ENCODE measurements at places on chromosomes 2 and 18.

- DNase-seq, result no peak
These were observed 21.8 kb upstream of the CXCR1 start for GRCh38 chr2:218188528-218188927.

- no peak for DNase-seq
These were observed 805.6 kb upstream of the KLHL29 start for GRCh38 chr2:22579341-22579740.

DNA sequence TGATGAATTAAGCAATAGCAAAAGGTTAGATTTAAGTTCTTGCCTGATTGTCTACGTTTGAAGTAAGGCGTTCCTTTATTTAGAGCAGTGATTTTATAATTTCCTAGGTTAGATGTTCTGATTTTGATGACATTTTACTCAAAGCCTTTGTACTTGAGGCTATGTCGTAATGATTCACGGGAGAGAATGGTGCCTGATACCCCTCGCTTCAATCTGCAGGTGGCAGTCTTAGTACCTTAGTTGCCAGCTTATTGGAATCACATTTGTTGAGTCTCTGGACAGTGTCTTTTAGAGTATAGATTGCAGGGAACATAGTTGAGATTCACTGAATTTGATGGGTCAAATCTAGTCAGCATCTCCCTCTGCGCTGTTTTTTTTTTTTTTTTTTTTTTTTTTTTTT is 89.5 kb downstream of the BIRC6 start:
- no peak for DNase-seq

DNA sequence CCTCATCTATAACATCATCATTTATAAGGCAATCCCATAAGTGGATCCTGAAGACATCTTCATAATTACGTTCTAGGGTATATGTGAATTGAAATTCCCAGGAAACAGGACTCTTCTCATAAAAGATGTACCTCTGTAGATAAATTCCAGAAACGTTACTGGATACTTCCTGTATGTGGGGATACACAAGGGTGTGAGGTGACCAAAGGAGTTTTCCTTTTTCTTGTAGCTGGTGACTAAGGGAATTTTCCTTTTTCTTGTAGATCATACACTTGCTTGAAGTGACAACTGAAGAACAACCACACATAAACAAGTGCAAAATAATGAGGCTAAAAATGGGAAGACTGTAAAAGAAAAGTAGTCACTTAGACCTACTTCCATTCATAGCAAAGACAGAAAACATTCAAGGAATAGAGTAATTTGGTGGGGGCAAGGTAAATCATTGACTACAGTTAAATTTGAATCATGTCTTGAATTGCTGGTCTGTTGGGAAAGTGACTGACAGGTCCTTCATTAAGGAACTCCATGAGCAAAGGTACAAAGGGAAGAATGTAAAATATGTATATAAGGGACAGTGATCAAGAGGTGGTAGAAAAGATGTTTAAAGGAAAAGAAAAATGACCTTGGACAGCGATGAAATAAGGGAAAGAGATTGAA is 53.2 kb upstream of the UBE2E3 start:
- DNase-seq, result no peak

DNA sequence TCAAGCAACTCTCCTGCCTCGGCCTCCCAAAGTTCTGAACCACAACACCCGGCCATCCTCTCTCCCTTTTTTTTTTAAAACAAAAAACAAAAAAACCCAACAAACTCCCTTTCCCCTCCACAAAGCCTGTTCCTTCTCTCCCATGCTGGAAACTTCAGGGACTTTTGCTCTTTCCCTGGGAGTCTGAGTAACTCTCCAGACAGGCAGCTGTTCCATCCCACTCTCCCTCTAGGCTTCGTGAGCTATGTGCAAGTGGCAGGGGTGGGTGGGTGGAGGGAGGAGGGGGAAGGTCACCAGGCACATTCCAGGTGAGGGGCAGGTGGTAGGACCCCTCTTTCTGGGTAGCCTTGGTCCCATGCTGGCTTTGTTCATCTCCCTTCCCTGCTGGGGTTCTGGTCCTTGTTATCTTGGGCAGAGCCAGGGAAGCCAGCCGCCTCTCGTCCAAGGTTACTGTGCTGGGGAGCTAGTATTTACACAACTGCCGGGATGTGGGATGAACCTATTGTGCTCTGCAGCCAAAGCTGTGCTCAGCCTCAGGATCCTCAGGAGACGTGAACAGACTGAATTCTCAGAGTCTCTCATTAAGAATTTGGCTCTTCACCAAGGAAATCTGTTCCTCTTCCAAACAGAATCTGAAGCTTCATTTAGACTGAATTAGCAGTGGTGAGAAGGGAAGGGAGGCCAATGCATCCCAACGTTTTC is 106.9 kb downstream of the LIPG start:
- no peak for DNase-seq

- no peak for DNase-seq
These were observed 11.0 kb upstream of the SIX3 start for GRCh38 chr2:44930274-44931197.

GRCh38 chr2:174662459-174662858 is 64.9 kb upstream of the WIPF1 start:
- DNase-seq, result no peak

- DNase-seq, result no peak
These were observed 984 bp downstream of the TCF23 start for GRCh38 chr2:27149570-27150405.

DNA sequence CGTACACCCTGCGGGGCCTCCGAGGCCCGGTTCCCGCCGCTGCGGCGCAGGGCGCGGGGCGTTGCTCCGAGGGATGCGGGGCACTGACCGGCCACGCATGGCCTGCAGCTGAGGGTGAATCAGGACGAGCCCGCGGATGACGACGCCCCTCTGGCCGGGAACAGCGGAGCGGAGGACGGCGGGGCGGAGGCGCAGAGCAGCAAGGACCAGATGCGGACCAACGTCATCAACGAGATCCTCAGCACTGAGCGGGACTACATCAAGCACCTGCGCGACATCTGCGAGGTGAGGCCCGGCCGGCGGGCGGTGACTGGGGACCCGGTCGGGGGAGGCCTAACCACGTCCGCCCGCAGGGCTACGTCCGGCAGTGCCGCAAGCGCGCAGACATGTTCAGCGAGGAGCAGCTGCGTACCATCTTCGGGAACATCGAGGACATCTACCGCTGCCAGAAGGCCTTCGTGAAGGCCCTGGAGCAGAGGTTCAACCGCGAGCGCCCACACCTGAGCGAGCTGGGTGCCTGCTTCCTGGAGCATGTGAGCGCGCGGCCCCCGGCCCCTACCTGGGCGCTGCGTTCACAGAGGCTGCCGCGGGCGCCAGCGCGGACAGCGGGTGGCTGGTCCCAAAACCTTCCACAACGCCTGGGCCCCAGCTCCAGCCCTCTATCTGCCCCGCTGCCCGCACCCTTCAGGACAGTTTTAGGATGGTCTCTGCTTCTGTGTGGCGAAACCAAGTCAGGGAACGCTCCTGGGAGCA is 53.2 kb downstream of the FAM168B start:
- DNase-seq, result peak; percentile 31

DNA sequence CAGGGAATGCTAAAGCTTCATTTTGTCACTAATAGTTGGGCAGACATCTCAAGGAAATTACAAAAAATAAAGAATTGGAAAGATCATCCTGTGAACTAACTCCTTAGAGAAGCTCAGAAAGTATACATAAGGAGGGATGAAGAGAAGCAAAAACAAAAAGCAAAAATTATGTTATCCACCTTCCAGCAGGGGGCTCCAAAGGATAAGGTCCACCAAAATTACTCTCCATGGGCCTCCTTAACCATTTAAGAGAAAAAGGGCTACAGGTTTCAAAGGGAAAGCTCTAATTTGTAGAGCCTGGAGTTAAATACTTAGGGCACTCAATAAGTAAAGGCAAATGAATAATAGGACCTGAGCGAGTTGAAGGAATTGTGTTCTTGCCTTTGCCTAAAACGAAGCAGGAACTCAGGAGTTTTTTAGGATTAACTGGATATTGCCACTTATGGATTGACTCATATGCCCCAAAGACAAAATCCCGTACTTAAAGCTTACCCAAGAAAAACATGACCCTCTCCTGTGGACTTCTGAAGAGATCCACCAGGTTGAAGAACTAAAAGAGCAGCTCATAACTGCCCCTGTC is 1167.9 kb downstream of the DSC3 start:
- DNase-seq, result no peak

DNA sequence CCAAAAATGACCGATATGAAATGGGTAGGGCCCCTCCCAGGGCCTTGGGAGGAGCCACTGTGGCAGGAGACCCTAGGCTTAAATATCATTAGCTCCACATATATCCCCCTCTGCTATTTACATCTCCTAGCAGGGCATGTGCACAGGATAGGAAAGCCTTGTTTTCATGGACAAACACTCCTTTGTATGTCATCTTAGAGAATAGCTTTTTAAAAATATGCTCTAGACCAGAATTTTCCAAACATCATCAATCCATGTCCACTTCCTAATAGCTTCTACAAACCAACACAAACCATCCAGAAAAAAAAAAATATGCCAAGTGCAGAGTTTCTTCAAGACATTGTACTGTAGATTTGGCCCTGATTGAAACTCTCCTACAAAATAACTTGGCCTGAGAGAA is 10.8 kb downstream of the DAPL1 start:
- no peak for DNase-seq

DNA sequence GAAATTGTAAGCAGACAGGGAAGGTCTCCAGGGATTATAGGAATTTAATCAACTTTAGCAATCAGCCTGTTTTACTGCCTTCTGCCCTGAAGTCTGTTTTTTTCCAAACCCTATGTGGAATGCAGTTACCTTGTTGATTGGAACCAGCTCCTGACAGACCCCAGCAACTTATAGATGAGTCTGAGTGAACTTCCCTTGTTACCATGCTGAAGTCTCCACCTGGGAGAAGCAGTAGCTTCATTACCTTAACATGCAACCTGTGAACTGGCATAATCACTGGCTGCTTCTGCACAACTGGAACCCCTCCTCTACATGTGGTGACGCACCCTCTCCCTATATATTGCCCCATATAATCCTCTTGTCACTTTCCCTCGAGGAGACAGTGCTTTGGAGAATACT is 226.3 kb upstream of the SPOPL start:
- no peak for DNase-seq
